ENCODE measurements at places on chromosomes 6 and 20.

GRCh38 chr20:40414843-40415615 lies 274.0 kb downstream of the MAFB start:
- no peak for DNase-seq

DNA sequence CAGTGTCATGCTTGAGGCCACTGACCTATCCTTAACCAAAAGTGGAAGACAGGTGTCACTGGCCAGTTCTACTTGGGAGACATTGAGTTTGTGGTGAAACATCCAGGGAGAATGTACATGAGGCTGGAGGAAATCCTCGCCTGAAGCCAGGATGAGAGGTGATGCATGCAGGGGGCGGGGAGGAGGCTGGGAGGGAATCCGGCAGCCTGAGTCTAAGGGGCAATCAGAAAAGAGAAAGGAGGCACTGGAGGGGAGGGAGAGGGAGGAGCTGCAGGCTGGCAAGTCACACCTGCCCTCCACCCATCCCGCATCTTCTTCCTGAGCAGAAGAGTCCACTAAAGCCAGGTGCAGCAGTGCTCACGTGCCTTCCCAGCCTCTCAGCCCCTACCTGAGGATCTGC lies 14.9 kb upstream of the DDO start:
- no peak for DNase-seq

DNA sequence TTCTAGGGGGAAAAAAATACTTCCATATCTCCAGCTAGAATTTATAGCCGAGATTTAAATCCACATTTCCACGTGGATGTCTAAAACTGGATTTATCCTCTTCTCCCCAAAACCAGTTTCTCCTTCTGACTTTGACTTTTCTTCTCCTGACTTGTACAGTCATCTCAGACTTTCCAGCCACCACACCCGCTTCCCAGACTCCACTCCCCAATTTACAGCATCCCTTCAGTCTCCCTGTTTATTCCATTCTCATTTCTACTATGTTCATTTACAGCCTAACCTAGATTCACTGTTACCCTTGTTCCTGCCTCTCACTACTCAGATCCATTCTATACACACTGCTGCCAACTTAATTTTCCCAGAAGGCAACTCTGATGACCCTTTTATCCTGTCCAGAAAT lies 224.8 kb downstream of the KHDC1L start:
- no peak for DNase-seq

- no peak for DNase-seq
Observed at GRCh38 chr6:150183105-150183504, 40.3 kb downstream of the PPP1R14C start.

- DNase-seq, result no peak
Observed at GRCh38 chr6:154732538-154733182, 556 bp upstream of the SCAF8 start.

All from T follicular helper cell (primary cell).